ENCODE measurements at places on chromosomes 1 and 21.

- DNase-seq: no peak
Observed at GRCh38 chr1:244052016-244052727, 1.1 kb downstream of the ZBTB18 start.

DNA sequence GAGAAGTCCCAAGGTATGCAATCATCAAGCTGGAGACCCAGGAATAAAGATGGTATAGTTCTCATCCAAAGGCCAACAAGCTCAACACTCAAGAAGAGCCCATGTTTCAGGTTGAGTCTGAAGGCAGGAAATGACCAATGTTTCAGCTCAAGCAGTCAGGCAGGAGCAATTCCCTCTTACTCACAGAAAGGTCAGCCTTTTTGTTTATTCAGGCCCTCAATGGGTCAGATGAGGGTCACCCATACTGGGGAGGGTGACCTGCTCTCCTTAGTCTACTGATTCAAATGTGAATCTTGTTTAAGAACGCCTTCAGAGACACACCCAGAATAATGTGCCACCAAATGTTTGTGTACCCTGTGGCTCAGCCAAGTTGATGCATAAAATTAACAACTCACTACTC, 262.4 kb downstream of the USP25 start:
- DNase-seq: no peak

GRCh38 chr1:197092491-197093023, 25.5 kb upstream of the F13B start:
- no peak for DNase-seq

DNA sequence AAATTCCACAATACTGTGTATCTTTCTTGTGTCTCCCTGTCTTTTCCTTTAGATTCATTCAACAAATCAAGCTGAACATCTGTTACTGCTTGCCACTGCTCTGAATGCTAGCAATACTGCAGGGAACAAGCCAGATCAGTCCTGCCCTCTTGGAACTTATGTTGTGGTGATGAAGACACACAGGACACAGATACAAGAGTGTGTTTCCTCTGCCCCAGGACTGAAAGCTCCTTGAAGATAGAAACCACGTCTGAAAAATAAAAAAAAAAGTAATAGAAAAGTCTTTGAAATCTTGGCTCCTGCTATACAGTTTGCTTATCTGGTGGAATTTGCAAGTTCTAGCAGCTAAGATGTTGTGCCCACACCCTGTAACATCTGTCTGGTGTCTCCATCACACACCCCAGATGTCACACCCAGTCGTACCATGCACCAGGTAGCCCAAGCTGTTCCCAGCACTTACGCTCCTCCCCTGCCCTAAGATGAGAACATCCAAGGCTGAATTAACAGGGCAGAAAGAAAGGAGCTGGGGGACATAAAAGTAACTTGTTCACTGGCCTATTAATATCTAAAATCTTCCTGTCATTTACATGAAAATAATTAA, 80.2 kb upstream of the GALNT2 start:
- DNase-seq: no peak

DNA sequence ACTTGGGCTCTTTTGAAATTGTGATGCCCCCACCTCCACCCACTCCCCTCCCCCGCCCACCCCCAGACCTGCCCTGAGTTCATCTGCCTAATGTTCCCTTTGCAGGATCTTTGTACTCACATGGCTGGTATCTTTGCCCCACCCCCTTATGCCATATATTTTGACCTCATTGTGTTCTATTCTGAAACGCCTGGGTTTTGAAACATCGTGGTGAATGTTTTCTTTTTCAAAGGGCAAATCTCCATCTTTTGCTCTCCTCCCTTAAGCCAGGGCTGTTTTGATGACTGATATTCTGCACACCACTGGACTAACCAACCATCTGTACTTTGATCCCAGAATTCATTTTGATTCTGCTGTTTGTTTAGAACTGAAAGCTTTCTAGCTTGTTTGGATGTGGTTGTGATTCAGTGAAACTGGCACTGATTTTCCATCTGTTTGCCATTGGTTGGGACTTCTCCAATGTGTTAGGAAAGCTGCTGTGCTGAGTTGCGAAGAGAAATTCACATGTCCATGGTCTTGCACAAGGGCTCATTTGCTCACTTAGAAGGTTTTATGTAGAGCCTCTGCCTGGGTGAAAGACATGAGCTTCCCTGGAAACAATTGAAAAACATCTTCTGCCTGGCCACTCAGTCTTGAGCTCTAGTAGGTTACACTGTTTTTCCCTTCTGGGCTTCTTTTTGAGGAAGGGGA, 16.5 kb downstream of the SMAP2 start:
- peak; percentile 22 for DNase-seq

- peak; percentile 24 for DNase-seq
Observed at GRCh38 chr1:206982216-206982615, 12.0 kb upstream of the FCAMR start.

GRCh38 chr1:110555807-110556470, 37.0 kb upstream of the KCNA10 start:
- no peak for DNase-seq

DNA sequence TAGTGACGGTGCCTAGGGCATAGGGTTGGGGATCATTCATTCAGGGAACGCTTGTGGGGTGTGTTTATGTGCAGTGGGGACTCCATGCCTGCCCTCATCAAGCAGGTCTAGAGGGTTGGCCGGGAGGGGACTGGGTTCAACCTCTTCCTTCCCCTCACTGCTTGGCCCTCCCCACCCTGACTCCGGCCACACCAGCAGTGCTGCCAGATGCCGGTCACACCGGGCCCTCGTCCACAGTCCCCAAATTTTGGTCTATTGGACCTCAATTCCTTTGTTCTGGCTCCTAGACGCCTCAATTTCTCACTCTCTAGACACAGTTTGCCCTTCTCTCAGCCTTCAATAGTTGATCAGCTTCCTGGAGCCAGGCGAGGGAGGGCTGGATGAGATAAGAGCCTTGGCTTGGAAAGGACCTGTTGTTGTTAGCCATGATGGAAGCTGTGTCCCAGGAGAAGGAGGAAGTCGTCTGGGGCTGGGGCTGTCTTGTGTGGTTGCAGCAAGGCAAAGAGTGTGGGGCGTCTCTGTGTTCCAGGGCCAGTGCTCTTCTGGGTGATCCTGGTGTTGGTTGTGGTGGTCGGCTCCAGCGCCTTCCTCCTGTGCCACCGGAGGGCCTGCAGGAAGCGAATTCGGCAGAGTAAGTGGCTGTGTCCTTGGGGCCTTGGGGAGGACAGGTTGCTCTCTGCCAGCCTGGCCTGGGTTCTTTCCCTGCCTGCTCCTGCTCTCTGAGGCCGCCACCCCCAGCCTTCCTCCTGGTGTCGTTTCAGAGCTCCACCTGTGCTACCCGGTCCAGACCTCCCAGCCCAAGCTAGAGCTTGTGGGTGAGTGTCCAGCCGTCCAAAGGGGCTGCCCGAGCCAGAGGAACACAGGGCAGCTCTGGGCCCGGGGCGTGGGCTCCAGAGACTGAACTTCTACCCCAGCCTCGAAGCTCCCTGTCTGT, 41.1 kb upstream of the TNFRSF1B start:
- no peak for DNase-seq

DNA sequence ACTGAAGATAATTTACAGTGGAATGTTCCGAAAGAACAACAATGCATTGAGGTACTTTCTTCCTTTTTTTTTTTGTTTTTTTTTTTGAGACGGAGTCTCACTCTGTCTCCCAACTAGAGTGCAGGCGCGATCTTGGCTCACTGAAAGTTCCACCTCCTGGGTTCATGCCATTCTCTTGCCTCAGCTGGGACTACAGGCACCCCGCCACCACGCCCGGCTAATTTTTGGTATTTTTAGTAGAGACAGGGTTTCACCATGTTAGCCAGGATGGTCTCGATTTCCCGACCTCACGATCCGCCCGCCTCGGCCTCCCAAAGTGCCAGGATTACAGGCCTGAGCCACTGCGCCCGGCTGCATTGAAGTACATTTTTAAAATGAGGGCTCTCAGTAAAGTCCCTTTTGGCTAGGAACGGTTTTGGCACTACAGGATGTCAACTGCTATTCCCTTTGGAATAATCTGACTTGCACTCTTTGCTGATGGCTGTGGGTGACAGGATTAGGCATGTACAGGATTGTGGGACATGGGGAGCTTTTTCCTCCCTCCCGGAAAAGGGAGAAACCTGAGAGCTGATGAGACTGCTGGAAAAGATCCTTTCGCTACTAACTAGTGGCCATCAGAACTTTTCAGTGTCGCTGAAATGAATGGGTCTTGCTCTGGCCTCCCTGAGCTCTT, 56.9 kb upstream of the EDEM3 start:
- no peak for DNase-seq

- DNase-seq: peak; percentile 95
Observed at GRCh38 chr1:8525558-8526275, 207.8 kb downstream of the SLC45A1 start.

GRCh38 chr1:39261712-39262221, 57.3 kb downstream of the MACF1 start:
- DNase-seq: peak; percentile 88

- no peak for DNase-seq
Observed at GRCh38 chr1:111475701-111476100, 1.9 kb downstream of the C1orf162 start.

DNA sequence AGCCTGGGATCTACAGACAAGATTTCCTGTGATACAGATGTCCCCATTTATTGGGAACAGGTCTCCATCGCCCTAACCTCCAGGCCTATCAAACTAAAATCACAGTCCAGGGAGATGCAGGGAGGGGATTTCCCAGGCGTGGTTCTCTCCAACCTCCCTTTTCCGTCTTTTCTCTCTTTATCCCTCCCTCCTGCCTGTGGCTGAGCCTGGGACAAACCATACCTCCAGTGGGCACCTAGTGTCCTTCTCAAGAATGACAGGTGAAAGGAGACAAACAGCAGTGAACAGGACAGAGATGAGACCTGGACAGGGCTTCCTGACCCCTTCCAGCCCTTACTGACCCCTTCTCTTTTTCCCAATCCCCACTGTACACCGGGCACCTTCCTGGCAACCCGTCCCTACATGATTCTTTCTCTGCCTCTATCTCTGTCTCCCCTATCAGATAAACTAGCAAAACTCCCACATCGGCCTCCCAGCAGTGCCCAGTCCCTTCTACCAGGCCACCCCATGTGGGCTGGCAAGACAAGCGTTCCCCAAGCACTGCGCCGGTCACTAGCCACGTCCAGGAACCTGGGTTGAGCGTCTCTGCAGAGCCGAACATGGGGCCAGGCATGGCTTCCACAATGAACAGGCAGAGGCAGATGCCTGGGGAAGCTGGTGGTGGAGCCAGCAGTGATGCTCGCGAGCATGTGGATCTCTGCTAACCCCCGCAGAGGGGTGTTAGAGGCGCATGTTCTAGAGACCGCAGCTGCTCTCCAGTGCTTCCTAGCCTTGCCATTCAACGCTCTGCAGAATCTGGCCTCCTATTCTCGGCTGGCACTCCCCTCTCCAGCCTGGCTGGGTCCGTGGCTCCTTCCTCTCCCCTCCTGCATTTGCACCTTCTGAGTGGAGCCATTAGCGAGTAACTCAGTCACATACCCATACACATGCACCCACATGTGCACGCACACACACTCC, 54.7 kb downstream of the ELK4 start:
- DNase-seq: no peak

DNA sequence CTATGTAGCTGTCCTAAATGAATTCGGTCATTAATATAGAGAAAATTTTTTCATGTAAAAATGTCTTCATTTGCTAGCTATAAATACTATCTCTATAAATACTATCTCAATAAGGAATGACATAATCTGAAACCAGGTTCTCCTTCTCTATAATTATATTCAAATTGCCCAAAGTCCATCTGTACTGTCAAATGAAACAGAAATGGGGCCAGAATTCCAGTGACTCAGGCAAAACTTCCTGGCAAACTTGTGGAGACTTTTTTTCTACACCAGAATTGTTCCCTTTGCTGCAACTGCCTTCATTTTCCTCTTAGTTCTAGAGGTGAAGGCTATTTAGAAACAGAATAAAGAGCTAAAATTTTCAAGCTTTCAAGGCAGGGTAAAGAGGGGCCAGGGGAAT, 152.5 kb downstream of the KCNH1 start:
- no peak for DNase-seq

DNA sequence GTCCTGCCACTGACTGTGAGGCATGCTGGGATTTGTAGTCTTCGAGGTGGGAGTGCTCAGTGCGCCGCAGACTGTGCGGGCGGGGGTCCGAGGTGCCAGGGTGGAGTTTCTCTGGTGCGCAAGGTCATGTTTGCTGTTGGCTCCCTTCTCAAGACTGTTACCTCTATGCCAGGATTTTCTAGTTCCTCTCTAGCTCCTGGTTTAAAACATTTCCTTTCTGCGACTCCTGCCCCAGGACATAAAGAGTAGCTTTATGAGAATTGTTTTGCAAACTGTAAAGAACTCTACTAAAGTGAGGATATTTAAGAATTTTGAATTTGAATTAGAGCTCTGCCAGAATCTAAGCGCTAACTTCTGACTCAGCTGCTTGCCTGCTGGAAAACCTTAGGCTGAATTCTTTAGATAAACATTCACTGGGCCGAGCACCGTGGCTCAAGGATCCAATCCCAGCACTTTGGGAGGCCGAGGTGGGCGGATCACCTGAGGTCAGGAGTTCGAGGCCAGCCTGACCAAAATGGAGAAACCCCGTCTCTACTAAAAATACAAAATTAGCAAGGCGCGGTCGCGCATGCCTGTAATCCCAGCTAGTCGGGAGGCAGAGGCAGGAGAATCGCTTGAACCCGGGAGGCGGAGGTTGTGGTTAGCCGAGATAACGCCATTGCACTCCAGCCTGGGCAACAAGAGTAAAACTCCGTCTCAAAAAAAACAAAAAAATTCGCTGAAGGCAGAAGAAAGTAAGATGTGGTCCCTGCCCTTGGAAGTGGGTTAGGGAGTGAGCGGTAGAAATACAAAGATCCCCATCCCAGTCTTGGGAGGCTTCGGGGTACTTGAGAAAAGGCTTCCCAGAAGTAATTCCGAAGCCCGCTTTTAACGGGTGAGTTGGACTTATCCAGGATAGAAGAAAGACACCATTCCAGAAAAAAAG, 992 bp upstream of the USP48 start:
- peak; percentile 64 for DNase-seq

GRCh38 chr1:180254854-180255253, 24.8 kb downstream of the LHX4 start:
- no peak for DNase-seq

DNA sequence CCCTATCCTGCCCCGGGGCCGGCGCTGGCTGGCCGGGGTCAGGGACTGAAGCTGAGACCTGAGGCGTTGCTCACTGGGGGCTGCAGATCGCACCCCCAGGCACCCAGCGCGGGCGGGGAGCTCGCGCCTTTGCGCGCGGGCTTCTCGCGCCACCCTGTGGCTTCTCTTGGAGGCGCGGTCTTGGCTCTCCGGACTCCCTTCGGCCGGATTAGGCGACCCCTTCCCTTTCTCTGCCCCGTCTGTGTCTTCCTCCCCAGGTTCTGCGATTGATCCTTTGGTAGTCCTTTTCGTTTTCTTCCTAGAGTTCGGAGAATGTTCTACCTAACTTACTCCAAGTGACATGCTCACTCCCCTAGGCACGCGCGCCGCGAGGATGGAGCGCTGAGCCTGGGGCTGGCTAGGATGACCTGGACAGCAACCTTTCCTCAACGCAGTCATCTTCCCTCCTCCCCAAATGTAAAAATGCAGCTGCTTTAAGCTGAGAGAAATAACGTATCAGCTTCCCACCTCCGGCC, 495 bp upstream of the NTRK1 start:
- peak; percentile 42 for DNase-seq

DNA sequence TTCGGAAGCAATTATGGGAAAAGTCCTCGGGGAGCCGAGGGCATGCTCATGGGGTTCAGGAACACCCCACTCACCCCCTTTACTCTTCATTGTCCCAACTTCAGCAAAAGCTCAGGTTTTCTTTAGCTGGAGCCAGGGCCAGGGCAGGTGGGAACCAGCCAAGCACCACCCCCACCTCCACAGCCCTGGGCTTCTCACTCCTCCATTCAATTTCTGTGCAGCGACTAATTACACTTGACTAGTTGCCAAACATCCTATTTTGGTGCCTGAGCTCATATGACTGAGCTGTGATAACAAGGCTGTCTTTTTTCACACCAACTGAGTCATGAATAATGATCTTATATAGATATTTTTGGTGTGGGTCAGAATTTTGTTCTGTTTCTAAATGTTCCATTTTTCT, 257.2 kb upstream of the AJAP1 start:
- peak; percentile 29 for DNase-seq
